ENCODE measurements at places on chromosomes 1 and 21. TPM values are rescaled to one million over a fixed set of nuclear protein-coding genes. Genes with fewer than 3 reads are reported as not detected.

GRCh38 chr1:67977756-67978155 lies 72.7 kb downstream of the DIRAS3 start:
- H3K4me1 ChIP-seq = no peaks in the 10 kb centered on the region
- H3K27me3 ChIP-seq = no peaks in the 10 kb centered on the region
- H3K36me3 ChIP-seq = no peaks in the 10 kb centered on the region
- H3K4me3 ChIP-seq = no peak overlapping the region

- no peak overlapping the region for H3K4me3 ChIP-seq
- no peak overlapping the region for H3K27ac ChIP-seq
- H3K27me3 ChIP-seq = no peaks in the 10 kb centered on the region
These were observed 50.3 kb upstream of the DPH5 start for GRCh38 chr1:101075926-101076325.

- peak overlapping the region; percentile 15 for H3K27ac ChIP-seq
- DNase-seq = no peak
- no peak overlapping the region for H3K4me3 ChIP-seq
- no peaks in the 10 kb centered on the region for H3K36me3 ChIP-seq
- H3K4me1 ChIP-seq = peaks cover 13% of the 10 kb centered on the region
- H3K27me3 ChIP-seq = no peaks in the 10 kb centered on the region
These were observed 33.9 kb downstream of the COQ8A start for GRCh38 chr1:226973898-226974543.

- no peaks in the 10 kb centered on the region for H3K4me1 ChIP-seq
- H3K27me3 ChIP-seq = no peaks in the 10 kb centered on the region
- no peaks in the 10 kb centered on the region for H3K36me3 ChIP-seq
- DNase-seq = no peak
These were observed 5.1 kb upstream of the SLAMF7 start for GRCh38 chr1:160733898-160734297.

DNA sequence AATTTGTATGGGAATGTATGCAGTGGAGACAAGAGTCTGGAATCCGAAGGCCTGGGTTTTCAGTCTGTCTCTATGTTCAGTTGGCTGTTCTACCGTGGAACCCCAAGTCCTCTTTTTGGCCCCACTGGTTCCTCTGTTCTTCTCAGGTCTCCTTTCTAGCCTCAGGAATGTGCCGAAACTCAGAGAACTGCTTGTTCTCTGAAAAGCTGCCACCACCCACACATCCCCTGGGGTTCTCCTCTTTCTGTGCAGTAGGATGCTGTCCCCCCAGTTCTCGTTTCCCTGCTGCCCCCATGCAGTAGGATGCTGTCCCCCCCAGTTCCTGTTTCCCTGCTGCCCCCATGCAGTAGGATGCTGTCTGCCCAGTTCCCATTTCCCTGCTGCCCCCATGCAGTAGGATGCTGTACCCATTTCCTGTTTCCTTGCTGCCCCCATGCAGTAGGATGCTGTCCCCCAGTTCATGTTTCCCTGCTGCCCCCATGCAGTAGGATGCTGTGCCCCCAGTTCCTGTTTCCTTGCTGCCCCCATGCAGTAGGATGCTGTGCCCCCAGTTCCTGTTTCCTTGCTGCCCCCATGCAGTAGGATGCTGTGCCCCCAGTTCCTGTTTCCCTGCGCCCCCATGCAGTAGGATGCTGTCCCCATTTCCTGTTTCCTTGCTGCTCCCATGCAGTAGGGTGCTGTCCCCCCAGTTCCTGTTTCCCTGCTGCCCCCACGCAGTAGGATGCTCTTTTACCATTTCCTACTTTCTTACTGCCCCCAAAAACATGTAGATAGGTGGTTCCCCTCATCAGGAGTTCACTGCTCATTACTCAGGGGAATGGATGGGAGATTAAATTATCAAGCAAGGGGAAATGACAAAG lies 35.3 kb downstream of the OPTC start:
- no peaks in the 10 kb centered on the region for H3K4me1 ChIP-seq
- H3K36me3 ChIP-seq = no peaks in the 10 kb centered on the region
- H3K4me3 ChIP-seq = no peak overlapping the region
- no peak overlapping the region for H3K27ac ChIP-seq
- DNase-seq = no peak
- H3K27me3 ChIP-seq = no peaks in the 10 kb centered on the region

DNA sequence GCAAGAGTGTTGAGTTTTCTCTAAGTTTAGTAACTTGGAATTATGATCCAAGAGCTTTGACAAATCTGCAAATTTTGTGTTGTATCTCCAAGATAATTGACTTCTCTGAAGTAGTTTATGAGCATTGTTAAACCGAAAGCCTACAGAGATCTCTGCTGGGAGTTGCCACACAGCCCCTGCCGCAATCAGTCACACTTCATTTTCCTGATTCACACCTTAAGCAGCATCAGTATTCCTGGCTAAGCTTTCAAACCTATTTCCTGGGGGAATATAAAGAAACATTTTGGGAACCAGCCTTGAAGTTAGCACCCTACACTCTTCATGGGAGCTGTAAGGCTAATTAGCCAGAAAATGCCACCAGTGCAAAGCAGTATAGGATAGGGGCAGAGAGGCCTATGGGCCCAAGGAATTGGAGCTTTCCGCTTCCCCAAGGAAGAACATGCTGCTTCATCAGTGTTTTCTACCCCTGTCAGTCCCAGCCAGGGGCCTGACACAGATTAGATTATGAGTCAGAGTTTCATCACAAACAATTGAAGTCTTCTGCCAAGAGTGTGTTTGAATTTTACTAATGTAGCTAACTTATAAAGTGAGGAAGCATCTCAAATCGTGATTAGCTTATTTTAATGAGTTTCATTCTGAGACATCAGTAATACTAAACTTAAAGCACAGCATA lies 23.2 kb upstream of the CACYBP start:
- no peak overlapping the region for H3K4me3 ChIP-seq
- no peak for DNase-seq
- no peaks in the 10 kb centered on the region for H3K36me3 ChIP-seq

GRCh38 chr1:197320991-197321531 lies 53.0 kb downstream of the CRB1 start:
- no peak overlapping the region for H3K4me3 ChIP-seq
- H3K27ac ChIP-seq = no peak overlapping the region
- DNase-seq = no peak
- no peaks in the 10 kb centered on the region for H3K4me1 ChIP-seq
- H3K36me3 ChIP-seq = no peaks in the 10 kb centered on the region
- no peaks in the 10 kb centered on the region for H3K27me3 ChIP-seq

PLA2G2C gene
- total RNA-seq = not detected

AADACL3 gene
- not detected for total RNA-seq

Measured in Caco-2 (cell line).